Cortex of kidney (tissue), 1 donor: ENCODE measurements at places on chromosomes 2 and 18.

GRCh38 chr2:133574620-133575019 is 6.4 kb upstream of the NCKAP5 start:
- no peak for DNase-seq

DNA sequence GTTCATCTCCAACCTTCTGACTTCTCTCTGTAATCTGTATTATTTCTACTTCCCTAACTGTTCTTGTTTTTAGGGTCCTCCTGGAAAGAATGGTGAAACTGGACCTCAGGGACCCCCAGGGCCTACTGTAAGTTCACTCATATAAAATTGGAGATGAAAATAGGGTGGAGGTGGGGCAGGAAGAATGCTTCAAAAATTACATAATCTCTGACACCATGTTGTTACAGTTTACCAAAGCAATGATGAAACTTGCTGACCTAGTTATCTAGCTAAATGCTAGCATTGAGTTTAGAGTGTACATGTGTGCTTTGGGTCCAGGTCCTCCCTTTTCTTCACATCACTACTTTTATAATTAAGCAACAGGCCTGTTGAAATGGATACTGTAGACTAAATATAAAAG is 23.1 kb downstream of the COL3A1 start:
- DNase-seq, result no peak

DNA sequence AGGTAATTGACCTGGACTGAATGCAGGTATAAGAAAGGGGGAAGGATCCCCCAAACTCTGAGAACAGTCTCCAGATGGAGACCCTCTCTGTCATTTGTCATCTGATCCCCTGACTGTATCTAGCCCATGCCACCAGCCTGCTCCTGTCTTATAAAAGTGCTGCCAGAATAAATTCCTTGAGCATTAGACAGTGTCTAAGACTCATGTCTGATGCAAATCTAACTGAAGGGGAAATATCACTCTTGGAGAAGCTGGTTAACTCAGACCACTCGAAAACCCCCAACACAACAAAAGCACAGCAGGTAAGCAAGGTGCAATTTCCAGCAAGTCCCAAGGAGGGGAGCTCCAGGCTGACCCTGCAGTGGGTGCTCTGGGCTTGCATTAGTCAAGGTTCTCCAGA is 40.9 kb upstream of the KDM3A start:
- no peak for DNase-seq

DNA sequence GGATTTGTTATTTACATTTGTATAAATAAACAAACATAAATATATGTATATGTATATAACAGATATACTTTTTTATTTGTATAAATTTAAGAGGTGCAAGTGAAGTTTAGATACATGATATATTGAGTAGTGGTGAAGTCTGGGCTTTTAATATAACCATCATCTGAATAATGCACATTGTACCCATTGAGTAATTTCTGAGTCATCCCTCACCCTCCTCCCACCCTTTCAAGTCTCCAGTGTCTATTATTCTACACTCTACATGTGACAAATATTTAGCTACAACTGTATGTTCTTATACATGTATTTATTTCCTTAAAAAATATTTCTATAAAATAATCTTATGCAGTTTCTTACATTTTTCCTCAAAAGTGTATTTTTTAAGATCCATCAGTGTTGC is 358.7 kb upstream of the TFPI start:
- DNase-seq, result no peak

DNA sequence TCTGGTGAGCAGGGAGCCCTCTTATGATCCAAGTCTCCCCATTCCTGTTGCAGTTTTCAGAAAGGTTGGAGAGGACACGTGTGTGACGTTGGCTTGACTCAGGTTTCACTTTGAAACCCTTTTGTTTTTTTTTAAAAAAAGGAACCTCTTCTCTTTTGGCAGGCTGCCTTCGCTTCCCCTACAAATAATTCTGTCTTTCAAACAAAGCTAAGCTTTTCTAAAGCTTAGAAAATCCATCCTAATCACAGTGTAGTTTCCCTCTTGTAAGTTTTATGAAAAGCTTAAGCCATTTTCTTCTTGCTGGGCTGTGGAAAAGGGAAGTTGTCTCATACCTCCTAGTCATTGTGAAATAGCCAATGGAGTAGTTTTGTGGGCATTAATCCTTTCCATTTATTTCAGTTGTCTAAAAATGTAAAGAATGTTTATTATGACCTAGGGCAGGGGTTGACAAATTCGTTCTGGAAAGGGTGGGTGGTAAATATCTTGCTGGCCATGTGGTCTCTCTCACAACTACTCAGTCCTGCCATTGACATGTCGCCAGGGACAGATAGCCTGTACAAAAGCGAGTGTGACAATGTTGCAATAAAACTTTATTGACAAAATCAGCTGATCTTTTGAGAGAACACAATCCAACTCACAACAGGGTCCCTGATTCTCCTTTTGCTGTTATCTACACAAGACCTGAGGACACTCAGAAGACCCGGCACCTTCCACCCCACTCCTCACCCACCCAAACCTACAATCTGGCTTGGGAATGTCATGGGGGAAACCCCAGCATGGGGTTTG is 878.8 kb downstream of the RNF144A start:
- DNase-seq, result no peak

- DNase-seq, result no peak
These were observed 16.6 kb downstream of the MAP4K4 start for GRCh38 chr2:101714118-101714517.

GRCh38 chr18:50832754-50833153 is 12.9 kb upstream of the MRO start:
- DNase-seq, result no peak

DNA sequence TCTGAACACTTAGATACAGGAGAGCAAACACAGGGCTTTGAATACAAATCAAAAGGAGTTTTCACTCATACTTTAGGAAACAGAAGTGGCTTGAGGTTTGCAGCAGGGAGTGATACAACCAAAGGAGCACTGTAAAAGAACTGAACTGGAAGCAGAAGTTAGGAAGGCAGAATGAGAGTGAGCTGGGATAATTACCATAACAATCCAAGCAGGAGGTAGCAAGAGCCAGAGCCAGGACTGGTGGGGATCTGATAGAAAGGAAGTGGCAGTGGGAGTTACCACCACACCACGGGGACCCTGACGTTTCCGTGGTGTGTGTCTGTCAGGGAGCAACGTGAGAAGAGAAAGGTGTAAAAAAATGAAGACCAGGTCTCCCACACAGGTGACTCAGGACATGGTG is 81.3 kb upstream of the EPB41L3 start:
- no peak for DNase-seq

DNA sequence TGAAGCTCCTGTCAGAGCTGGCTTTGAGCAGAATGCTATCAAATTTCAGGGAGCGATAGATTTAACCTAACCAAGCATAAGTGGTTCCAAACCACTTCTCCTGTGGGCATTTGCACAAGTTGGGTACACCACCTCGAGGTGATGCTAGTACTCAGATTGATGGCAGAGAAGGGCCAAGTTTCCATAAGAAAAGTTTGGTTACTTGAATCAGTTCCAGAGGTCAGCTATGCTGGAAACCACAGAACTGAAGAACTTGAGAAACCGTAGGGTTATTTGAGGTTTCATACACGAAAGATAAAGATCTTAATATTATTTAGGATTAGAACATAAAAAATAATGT is 238.2 kb upstream of the SOX11 start:
- DNase-seq, result no peak

GRCh38 chr2:126669772-126670171 is 13.8 kb downstream of the GYPC start:
- no peak for DNase-seq

DNA sequence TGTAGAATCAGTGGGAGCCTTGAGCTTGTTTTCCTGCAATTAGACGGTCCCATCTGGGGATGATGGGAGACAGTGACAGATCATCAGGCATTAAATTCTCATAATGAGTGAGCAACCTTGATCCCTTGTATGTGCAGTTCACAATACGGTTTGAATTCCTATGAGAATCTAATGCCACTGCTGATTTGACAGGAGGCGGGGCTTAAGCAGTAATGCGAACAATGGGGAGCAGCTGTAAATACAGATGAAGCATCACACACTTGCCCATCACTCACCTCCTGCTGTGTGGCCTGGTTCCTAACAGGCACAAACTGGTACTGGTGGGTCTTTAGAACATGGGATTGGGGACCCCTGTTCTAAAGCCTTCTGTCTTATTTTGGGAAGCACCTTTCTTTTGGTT is 17.9 kb upstream of the NYAP2 start:
- DNase-seq, result no peak

GRCh38 chr18:51153659-51154371 is 43.7 kb downstream of the MEX3C start:
- DNase-seq, result no peak

- no peak for DNase-seq
These were observed 68.6 kb upstream of the LHCGR start for GRCh38 chr2:48824116-48824515.

DNA sequence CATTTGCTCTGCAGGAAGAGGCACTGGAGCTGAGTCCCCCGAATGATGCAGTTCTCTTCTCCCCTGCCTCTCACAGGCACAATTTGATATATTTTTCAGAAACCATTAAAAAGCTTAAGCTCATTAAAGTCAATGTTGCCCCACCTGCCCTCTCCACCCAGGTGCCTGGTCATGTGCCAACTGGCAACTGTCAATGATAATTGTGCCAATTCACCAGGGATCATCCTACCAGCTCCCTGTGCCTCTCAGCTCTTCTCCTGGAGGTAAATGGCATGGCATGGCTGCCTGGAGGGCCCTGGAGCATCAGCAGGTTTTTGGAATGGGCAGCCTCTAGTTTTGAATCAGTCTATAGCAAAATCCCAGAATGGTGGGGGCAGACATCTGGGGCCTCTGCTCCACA is 279.6 kb upstream of the ID2 start:
- no peak for DNase-seq

GRCh38 chr2:16644221-16644925 is 21.3 kb downstream of the CYRIA start:
- no peak for DNase-seq

GRCh38 chr2:132999421-132999820 is 329.4 kb upstream of the LYPD1 start:
- no peak for DNase-seq

- no peak for DNase-seq
These were observed 36.0 kb upstream of the HDAC4 start for GRCh38 chr2:239436669-239437335.

- DNase-seq, result no peak
These were observed 376.4 kb upstream of the ATP5MC3 start for GRCh38 chr2:175557810-175558377.

- DNase-seq, result no peak
These were observed 124.9 kb upstream of the SMAD7 start for GRCh38 chr18:49075681-49076080.

- no peak for DNase-seq
These were observed 51.1 kb downstream of the PLEKHM3 start for GRCh38 chr2:207974216-207974605.

- DNase-seq, result no peak
These were observed 7.1 kb upstream of the WNT10A start for GRCh38 chr2:218873359-218874194.

GRCh38 chr2:69449906-69450305 is 12.7 kb upstream of the NFU1 start:
- DNase-seq, result no peak

- no peak for DNase-seq
These were observed 23.9 kb downstream of the DOK1 start for GRCh38 chr2:74578408-74578807.

GRCh38 chr18:60295674-60296073 is 76.9 kb downstream of the MC4R start:
- no peak for DNase-seq

DNA sequence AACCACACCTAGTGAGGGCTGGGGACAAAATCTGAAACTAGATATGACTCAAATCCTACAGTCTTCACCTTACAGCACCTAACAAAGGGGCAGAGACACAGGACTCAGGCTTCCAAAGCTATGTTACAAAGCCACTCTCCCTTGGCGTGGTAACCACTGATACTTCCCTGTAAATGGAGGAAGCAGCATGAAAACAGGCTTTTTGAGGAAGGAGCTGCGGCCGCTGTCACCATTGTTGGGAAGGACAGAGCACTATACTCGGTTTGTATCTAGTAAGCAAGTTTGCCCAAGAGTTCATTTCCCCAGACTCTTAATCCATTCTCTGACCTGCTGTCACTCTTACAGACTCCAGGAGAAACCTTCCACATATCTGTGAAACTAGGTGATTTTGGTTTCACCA is 60.3 kb downstream of the LONRF2 start:
- no peak for DNase-seq

DNA sequence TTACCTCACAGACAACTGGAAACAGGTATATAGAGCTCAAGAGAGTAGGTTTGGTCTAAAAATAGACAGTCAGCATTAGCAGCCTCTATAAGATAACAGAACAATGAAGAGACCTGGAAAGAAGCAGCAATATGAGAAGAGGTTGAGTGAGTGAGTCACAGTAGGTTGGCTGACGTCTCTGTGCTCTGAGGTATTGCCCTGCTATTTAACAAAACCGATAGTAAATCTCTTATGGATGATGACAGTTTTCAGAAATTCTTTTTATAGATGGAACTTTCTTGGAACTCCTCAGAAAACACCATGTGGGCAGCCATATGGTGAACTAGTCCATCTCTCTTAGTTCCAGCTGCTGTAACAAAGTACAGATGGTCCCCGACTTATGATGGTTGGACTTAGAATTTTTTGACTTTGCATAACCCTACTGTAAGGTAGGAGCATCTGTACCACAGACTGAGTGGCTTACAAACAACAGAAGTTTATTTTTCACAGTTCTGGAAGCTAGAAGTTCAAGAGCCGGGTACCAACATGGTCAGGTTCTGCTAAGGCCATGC is 123.5 kb downstream of the MBD2 start:
- DNase-seq, result no peak

DNA sequence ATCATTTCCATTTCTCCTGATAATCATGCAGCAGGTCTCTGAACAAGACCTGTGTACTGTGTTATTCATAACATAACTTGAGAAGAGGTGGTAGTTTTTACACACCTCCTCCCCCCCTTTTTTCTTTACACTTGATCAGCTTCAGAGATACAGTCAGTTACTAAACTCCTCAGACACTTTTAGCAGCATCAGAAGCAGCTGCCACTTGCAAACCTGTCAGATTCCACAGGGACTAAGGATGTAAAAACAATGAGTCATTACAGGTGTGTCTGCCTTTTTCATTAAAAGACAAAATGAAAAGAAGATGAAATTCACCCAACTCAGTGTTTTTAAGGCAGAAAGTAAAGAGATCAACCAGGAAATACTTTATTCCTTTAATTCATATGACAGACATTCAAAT is 254.0 kb downstream of the NRXN1 start:
- DNase-seq, result no peak

GRCh38 chr18:73739098-73739497 is 408.5 kb downstream of the FBXO15 start:
- DNase-seq, result no peak
